ENCODE measurements at places on chromosomes 12 and 14. TPM values are rescaled to one million over a fixed set of nuclear protein-coding genes. Genes with fewer than 3 reads are reported as not detected.

SLC7A7 gene
- 18.6 TPM for total RNA-seq

USP44 gene
- 1.1 TPM for total RNA-seq

KRR1 gene
- total RNA-seq = 61.2 TPM

DTD2 gene
- 32.6 TPM for total RNA-seq

All from pulmonary artery endothelial cell (primary cell).